ENCODE measurements at places on chromosomes 13 and 19.
A peak's percentile ranks its signal among the peaks of the same experiment; 100 is the strongest.

- peak; percentile 25 for DNase-seq
Measured at GRCh38 chr13:40813667-40814454, 24.4 kb downstream of the SLC25A15 start.

DNA sequence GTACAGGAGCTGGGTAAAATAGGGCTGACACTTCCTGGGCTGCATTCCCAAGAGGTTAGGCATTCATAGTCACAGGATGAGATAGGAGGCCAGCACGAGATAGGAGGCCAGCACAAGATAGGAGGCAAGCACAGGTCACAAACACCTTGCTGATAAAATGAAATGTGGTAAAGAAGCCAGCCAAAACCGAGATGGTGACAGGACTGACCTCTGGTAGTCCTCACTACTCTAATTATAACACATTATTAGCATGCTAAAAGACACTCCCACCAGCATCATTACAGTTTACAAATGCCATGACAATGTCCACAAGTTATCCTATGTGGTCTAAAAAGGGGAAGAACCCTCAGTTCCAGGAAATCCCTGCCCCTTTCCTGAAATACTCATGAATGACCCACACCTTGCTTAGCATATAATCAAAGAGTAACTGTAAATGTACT, 20.9 kb upstream of the IGSF23 start:
- no peak for DNase-seq

DNA sequence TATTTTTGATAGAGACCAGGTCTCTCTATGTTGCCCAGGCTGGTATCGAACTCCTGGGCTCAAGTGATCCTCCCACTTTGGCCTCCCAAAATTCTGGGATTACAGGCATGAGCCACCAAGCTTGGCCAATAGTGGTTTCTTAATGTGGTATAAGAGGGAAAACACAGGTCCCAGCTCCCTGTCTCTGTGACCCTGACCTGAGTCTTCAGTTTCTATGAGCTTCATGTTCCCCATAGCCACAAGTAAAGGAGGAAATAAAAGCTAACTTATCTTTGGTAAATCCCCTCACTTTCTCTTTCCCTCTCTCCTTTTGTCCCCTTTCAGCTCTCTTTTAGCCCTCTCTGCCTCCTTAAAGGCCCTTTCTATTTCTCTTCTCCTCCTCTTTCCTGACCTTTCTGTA, 50.3 kb downstream of the ABCC4 start:
- no peak for DNase-seq

- DNase-seq, result no peak
Measured at GRCh38 chr19:45919678-45920077, 5.1 kb upstream of the NANOS2 start.

DNA sequence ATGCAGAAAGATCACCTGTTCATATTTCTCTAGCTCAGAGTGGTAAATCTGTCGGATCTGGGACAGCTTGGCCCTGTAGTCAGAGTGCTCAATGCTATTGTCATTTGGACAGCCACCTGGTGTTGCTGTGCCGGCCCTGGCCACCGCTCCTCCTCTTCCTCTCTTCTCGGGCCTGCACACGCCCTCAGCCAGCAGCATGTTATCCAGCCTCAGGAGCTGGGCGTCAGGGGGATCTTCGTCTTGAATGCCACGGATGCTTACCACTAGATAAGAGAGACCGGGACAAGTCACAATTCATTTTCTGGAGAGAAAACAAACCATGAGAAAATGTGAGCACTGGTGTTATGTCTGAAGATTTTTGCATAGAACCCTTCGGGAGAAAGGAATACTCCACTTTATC, 32.5 kb downstream of the CILP2 start:
- DNase-seq, result no peak

- no peak for DNase-seq
Measured at GRCh38 chr19:8126008-8126407, 23.4 kb downstream of the FBN3 start.

DNA sequence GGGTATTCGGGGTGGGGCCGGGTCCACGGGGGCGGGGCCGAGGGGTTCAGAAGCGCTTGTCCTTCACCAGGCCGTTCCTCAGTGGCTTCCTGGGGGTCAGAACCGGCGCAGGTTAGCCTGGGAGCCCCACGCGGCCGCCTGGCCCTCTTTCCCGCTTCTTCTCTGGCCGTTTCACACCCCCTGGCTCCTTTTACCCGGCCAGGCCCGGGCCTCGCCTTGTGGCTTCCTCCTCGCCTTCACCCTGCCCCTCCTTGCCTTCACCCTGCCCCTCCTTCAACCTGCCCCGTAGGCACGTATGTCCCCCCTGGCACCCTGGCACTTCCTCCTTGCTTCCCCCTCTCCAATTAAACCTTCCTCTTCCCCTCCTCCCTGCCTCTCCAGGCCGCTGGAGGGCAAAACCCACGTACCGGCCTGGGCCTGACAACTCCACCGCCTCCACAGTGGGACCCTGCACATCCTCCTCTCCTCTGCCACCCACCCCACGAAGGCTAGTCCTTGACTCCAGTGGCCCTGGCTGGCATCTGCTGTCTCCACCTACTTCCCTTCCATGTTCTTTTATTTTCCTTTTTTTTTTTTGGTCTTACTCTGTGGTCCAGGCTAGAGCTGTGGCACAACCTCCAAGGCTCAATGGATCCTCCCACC, 25.3 kb downstream of the CERS1 start:
- DNase-seq, result no peak

- DNase-seq, result peak; percentile 63
Measured at GRCh38 chr19:13401388-13401787, 104.9 kb downstream of the CACNA1A start.

DNA sequence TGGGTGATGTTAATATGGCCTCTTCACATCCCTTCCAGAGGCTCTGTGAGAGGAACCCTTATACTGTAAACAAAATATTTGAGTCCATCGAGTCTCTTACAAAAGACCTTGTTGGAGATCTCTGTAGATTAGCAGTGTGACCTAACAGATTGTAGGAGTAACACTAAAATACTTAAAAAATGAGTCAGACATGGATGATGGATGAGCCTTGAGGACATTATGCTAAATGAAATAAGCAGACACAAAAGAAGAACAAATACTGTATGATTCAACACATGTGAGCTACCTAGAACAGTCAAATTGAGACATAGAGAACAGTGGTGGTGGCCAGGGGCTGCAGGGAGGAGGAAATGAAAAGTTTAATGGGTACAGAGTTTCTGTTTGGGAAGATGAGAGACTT, 152.2 kb upstream of the UBL3 start:
- DNase-seq, result no peak

GRCh38 chr13:21476893-21477472, 17.9 kb upstream of the ZDHHC20 start:
- DNase-seq, result peak; percentile 91

GRCh38 chr13:110942248-110942981, 27.5 kb upstream of the ANKRD10 start:
- no peak for DNase-seq

DNA sequence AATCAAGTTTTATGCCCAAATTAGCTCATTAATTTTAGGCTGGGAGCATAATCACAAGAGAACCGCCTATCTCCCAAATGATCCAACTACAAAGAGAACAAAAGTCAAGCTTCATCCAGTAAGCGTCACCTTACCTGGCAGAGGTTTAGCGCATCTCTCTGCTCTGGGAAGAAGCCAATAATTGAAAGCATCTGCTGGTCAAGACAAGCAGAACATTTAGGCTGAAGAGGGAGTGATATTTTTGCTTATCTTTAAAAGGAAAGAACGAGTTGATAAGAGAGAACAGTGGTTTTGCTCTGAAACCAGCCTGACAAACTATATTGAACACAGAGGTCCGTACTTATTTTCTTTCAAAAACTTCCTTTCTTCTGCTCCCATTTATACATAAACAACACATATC, 242.1 kb downstream of the ENOX1 start:
- no peak for DNase-seq

GRCh38 chr13:113448545-113448884, 4.8 kb downstream of the ADPRHL1 start:
- DNase-seq, result no peak

DNA sequence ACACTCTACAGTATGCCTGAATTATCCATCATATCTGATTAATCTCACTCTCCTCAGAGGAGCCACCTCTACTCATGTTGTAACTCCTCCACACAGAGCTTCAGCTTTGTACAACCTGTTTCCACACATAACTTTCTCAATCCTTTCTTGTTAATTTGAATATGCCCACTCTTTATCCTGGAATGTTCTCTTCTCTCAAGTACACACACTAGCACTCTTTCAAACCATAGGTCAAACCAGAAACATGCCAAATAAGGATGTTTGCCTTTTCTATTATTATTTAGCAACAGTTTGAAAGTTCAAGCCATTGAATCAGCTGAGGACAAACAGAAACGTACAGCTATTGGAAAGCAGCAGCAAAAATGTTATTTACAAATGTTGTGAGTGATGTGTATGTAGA, 110.3 kb downstream of the MIPEP start:
- DNase-seq, result peak; percentile 69

GRCh38 chr19:32203161-32203560, 142.2 kb upstream of the ZNF507 start:
- no peak for DNase-seq

DNA sequence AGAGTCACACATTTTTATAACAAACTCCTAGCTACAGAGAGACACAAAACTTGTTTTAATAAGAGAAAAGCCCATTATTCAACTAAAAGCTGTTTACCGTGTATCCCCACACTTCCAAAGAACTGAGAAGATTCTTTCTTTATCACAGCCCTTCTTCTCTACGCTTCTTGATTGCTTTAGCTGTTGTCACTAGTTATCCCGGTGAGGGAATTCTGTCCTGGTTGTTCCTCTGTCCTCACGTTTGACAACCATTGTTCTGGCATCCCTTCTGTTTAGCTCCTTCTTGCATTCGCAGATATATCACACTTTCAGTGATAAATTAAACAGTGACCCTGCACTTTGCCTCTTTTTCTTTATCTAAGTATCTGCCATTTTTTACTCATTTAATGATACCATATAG, 1035.1 kb upstream of the PCDH20 start:
- DNase-seq, result no peak

DNA sequence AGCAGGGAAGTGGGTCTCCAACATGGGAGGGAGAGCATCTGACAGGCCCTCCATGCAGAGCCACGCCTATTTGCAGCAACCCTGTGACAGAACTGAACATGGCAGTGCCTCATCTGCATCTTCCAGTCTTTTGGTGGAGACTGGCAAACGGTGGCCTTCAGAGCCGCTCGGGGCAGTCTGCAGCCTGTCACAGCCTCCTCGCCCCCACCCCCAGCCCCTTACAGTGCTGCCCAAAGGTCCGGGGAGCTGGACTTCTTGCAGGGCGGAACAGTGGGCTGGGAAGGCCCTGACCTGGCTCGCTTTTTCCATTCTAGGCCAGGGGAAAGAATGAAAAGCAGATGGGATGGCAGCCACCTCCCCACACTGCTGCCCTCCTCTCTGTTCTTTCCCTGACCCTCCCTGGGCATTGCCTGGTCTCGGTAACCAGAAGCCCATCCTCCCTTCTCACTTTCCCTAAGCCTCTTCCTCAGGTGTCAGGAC, 2.7 kb downstream of the CALM3 start:
- no peak for DNase-seq

DNA sequence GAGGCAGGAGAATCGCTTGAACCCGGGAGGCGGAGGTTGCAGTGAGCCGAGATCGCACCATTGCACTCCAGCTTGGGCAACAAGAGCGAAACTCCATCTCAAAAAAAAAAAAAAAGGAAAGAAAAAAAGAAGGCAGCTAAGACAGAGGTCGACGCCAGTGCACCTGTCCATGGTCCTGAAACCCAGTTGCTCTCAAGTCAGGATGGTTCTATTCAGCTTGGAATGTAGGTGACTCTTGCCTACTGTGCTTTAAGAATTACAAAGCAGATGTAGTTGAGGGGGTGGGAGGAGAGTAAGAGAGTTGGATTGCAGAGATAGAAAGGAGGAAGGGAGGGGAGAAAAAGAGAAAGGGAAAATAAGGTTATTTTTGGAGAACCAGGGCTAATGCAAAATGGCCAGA, 18.7 kb downstream of the CACNG7 start:
- peak; percentile 55 for DNase-seq

DNA sequence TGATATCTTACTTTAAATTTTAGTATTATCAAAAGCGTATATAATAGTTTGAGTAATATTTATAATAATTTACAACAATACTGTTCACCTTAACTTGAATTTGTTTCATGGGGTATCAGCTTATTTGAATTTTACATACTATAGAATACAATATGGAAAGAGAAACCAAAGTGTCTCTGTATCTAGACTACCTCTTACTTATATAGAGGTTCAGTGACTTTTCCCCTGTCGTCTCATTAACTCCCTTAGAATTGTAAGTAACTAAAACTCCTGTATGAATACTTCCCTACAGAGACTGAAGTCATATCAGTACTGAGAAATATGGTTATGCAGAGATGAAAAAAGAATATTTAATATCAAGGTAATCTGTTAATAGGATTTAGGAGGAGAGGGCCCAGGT, 26.8 kb downstream of the COG6 start:
- no peak for DNase-seq
